Neuronal stem cell (in vitro differentiated cells): ENCODE measurements at places on chromosomes 1 and 21.

DNA sequence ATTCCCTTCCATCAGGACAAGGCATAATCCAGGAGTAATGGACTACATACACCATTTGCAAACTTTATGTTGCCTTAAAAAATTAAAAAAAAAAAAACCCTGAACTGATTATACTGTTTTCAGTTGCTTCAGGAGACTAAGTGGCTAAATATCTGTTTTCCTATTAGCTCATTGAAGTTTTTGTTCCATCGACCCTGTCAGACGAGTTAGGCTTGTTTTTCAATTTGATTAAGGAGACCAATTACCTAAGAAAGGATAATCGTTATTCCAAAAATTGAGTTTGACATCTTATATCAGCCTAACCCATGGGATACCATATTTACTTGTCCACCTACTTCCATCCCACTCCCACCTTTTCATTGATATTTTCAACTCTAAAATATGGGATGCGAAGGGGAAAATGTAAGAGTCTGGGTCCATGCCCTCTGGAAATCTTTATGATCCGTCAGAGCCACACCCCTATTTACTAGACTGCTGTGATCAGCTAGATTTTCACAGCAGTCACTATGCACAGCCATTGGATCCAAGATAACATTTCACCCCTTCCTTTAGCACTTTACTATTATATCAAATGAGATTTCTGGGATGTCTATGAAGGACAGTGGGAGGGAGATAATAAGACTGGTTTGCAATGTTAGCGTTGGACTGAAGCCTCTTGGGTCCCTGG, 41.0 kb downstream of the IL12RB2 start:
- DNase-seq = no peak

DNA sequence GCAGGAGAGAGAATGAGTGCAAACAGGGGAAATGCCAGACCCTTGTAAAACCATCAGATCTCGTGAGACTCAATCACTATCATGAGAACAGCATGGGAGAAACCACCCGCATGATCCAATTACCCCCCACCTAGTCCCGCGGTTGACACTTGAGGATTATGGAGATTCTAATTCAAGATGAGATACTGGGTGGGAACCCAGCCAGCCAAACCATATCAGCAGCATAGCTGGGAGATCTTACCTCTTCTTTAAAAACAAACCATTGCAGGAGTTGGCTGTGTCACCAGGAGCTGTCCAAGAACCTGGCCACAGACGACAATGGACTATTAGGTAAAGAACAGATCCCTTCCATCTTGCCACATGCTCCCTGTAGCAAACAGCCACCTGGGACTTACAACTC, 422.7 kb downstream of the MATN1 start:
- DNase-seq = no peak

- no peak for DNase-seq
Measured at GRCh38 chr1:208772891-208773290, 528.7 kb upstream of the PLXNA2 start.

GRCh38 chr21:36053715-36054062, 6.6 kb downstream of the SETD4 start:
- DNase-seq = no peak

DNA sequence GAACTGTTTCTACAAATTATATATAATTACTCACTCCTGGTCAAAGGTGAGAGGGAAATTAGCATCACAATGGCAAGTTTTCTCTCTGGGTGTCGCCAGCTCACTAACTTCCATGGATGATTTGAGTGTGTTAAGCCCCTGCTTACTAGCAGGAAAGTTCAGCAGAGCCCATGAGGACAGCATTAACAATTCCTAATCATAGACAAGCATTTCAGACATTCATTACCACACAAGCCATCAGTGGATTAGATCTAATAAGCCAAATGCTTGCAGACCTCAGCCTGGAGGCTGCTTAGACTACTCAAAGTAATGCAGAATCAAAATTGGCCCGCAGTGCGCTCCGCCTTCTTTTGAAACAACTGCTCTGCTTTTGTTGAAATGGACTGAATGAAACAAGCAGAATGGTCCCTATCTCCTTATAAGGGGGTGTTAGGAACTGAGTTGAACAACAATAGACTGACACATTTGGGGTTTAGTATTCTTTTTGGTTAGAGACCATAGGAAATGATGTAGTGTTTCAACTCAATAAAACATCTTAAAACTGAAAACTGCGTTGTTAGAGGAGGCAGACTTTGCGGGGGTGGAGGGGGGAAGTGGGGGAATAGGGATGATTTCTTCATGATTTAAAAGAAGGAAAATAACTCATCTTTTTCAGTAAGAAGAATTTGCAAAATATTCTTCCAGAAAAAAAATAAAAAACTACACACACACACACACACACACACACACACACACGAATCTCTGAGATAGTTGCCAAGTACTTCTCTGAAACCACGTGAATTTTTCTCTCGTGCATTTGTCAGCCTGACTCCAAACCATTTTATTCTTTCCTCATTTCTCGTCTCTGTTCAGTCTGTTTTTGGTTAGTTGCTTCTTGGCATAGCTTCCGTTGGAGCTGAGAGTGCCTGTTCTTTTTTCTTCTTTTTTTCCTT, 54.6 kb downstream of the GORAB start:
- peak; percentile 63 for DNase-seq

GRCh38 chr1:8752921-8753713, 64.3 kb downstream of the RERE start:
- DNase-seq = no peak

- DNase-seq = no peak
Measured at GRCh38 chr1:47643306-47644211, 205.7 kb downstream of the FOXD2 start.

DNA sequence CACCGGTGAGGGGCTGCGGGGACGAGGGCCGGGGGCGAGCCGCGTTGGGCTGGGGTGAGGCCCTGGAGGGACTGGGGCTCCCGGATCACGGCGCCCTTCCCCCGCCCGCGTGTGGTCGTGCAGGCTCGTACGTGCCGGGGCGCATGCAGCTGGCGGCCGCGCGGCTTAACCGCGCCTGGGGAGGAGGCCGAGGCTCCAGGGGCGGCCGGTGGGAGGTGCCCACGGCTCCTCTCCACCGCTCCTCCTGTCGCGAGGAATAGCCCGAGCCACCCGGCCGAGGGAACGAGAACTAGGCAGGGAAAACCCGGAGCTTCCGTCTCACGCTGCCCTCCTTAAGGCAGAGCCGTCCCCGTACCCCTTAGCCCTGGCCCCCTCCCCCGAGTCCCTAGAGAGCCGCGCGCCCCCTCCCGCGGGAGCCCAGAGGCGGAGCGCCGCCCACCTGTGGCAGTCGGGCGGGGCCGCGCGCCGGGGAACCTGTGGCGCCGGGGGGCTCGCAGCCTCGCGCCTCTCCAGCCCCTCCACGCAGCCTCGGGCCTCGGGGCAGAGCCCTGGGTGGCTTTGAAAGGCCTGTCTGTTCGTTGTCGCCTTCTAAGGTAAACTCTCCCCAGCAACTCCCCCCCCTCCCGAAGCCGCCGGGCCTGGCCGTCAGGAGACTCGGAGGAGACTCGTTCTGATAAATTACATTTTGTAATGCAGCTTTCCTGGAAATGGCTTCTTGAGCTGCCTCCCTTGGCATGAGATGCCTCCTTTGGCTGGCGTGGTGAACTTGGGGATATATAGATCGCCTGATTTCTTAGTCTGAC, 746 bp downstream of the AK4 start:
- DNase-seq = peak; percentile 29

DNA sequence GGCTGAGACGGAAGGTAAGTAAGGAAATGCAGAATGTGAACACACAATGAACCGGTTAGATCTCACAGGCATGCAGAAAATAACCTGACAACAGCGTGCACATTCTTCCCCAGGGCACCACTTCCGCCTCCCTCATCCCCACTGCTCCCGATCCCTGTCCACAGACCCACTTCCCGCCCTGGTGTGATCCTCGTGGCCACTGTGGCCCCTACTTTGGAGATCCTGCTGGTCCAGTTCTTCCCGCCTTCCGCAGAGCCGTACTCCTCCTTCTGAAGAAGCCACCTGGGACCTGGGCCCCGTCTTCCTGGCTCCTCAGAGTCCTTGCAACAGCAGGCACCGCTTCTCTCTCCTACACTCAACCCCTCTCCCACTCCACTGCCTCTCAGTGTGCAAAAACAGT, 1.4 kb upstream of the GSTM4 start:
- DNase-seq = no peak

- DNase-seq = peak; percentile 59
Measured at GRCh38 chr1:36673202-36673601, 190.5 kb upstream of the CSF3R start.

DNA sequence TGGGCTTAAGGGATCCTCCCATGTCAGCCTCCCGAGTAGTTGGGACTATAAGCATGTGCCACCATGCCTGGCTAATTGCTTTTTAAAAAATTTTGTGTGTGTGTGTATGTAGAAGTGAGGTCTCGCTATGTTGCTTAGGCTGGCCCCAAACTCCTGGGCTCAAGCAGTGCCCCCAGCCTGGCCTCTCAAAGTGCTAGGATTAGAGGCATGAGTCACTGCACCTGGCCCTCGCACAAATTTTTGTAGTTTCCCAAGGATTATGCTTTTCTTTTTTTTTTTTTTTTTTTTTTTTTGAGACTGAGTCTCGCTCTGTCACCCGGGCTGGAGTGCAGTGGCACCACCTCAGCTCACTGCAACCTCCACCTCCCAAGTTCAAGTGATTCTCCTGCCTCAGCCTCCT, 144.4 kb upstream of the HNRNPU start:
- no peak for DNase-seq

- DNase-seq = no peak
Measured at GRCh38 chr1:178520803-178521202, 7.9 kb downstream of the TEX35 start.

DNA sequence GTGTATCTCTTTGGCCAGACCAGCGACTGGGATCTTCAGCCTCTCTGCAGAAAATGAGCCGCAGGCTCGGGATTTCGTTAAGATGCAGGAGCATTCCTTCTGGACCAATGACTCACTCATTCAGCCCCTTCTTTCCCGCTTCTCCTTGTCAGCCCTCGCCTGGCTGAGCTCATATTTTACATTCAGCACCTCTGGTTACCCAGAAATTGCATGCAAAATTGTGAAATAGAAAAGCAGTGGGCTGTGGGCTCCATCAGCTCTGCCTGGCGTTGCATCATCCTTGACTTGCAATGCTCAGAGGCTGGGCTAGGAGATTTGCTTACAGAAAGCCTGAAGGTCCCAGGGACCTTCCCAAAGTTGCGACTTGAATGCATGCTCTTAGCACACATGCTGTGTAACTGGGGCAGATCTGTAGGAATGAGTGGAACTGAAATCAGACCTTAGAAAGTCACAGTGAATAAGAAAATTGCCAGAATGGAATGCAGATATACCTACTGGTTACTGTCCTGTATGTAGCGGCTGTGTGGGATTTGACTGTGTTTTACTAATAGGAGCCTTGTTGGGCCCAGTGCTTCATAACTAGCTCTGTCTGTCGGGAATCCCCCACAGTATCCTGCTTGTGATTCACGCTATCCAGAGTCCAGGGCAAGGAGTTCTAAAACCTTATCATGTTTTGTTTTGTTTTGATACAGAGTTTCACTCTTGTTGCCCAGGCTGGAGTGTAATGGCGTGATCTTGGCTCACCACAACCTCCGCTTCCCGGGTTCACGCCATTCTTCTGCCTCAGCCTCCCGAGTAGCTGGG, 444.8 kb downstream of the KIF26B start:
- no peak for DNase-seq

DNA sequence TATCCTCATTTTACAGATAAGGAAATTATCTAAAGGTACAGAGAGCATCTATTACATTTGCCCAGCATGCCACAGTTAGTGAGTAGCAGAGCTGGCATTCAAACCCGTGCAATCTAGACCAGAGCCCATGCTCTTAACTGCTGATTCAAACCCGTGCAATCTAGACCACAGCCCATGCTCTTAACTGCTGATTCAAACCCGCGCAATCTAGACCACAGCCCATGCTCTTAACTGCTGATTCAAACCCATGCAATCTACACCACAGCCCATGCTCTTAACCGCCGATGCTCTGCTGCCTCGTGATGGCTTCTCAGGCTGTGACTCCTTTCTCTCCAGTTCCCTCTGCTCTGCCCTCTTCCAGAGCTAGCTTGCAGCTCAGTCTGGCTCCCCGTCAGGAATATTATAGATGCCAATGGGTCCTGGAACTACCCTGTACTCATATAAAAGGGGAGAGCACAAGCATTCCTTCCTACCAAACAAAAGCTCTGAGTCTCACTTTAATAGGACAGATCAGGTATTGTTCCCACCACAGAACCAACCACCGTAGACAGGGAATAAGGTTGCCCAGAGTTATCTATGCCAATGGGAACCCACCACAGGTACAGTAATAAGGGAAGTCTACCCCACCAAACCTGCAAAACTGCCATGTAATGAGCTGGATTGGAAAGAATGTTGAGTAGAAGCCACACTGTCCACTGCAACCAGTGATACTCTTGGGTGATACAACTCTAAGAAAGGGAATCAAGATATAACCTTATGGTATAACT, 78.4 kb downstream of the SMYD3 start:
- DNase-seq = no peak

DNA sequence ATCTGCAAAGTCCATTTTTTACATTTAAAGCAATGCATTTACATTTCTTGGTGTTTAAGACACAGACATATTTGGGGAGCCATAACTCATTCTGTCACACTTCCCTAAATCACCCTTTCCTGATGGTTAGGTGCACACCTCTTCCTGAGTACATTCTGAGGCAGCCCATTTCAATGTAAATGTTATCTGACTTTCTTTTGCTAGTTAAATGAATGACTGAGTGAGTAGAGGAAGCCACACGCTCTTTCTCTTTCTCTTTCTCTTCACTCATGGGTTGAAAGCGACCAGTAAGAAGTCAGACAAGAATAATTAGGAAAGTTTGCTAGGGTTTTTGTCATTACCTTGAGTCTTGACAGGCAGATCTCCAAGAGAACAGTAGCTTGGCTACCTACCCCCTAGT, 143.1 kb downstream of the S1PR1 start:
- no peak for DNase-seq

- no peak for DNase-seq
Measured at GRCh38 chr1:112048421-112048820, 59.0 kb upstream of the KCND3 start.

GRCh38 chr21:42931560-42932235, 6.3 kb upstream of the ERVH48-1 start:
- no peak for DNase-seq

GRCh38 chr1:66745451-66745850, 6.8 kb upstream of the DYNLT5 start:
- DNase-seq = no peak

- no peak for DNase-seq
Measured at GRCh38 chr21:25956993-25957714, 213.4 kb downstream of the APP start.

DNA sequence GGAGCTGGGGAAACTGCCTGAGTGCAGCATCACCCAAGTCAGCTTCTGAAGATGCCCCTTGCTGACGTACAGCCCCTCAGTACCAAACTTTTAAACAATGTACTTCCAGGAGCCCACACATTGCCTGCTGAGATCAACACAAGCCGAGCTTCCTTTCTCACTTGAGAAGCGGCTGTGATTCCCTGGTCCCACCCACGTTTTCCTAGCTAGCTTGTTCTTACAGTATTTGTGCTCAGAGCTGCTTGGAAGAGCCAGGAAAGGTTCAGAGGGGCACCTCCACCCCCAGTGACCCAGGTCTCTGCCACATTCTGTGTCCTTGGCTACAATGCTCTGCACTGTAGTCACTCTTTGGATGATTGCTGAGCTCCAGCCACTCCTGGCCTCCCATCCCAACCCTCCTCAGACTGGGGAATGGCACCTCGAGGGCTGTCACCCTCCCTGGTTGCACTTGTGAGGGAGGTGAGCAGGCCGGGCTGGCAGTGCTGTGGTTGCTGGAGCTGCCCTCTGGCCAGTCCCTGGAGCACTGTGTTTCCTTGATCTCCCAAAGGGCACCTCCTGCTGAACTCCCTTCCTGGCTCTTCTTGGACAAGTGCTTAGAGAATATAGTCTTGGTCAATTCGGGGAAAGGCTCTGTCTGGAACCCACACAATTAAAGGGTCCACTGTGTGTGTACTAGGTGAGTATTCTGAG, 355.1 kb downstream of the AJAP1 start:
- no peak for DNase-seq
